ENCODE measurements at places on chromosomes 5 and 9.

DNA sequence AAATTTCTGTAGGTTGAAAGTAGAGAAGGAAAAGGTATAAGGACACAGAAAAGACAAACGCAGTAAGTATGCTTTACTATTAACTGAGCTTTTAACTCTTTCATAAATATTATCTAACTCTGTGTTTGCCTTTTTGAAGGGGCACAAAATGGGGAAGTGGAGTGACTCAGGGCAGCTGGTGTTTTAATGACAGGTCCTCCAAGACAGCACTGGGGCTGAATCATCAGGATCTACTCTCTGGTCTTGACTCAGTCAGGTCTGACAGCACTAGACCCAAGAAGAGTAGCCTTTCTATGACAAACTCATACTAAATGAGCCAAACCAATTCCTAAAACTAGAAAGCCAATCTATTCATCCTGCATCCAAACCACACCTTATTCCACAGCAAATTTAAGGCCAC, 102.2 kb downstream of the APTX start:
- DNase-seq, result no peak

DNA sequence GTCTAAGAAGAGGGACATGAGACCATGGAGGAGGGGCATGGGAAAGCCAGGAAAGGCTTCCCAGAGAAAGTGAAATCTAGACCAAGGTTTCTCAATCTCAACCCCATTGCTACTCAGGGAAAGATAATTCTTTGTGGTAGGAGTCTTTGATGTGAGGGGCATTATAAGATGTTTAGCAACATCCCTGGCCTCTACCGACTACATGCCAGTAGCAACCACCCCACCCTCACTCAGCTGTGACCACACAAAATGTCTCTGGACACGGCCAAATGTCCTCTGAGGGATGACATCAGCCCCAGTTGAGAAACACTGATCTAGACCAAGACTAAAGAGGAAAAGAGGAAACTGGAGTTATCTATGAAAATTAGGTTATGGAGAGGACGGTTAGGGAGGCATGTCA, 298.5 kb upstream of the KIF2A start:
- DNase-seq, result no peak

DNA sequence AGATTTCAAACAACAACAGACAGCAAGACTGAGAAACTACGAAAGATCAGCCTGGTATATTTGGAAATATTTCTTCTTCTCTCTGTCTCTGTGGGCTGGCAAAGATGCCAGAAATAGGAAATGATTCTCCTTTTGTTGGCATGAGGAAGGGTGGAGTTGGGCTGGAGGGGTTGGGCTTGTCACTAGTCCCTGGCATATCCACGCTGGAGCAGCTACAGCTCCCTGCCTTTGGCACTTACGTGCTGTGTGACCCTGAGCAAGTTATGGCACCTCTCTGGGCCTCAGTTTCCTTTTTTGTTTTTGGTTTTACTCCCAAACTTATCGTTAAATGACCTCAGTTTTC, 354 bp upstream of the KCNMB1 start:
- no peak for DNase-seq

DNA sequence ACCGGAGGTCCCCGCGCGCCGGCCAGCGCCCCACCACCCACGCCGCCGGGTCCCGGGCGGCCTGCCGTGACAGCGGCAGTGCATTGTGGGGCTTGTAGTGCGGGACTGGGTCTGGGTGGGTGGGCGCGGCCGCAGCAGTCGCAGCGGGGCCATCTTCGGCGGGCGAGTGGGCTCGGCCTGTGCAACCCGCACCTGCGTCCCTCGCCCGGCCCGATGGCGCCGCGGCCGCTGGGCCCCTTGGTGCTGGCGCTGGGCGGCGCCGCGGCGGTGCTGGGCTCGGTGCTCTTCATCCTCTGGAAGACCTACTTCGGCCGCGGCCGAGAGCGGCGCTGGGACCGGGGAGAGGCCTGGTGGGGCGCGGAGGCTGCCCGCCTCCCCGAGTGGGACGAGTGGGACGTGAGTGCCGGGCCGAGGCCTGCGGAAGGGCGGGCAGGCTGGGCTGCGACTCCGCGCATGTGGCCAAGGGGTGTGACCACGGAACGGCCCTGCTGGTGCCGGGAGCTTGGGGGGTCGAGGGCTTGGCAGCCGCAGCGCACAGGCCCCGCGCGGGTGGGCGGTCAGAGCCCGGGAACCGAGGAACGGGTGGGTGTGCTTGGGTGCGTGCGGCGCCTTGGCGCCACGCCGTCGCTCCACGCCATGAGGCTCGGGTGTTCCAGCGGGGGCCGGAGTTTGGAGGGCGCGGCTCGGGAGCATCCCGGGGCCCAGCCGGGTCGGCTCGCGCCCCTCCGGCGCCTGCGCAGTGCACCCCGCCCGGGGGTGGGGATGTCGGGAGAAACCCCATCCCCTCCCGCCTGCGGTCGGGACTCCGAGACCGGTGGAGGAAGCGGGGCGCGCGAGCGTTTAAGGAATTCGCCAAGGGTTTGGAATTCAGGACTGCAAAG, at the start of gene ARL10:
Gene ARL10, plus strand, starts transcription at position 137 of the 881 bp plus-strand sequence. Its CDS starts 77 bp downstream, at position 214.
- DNase-seq, result peak; percentile 56

DNA sequence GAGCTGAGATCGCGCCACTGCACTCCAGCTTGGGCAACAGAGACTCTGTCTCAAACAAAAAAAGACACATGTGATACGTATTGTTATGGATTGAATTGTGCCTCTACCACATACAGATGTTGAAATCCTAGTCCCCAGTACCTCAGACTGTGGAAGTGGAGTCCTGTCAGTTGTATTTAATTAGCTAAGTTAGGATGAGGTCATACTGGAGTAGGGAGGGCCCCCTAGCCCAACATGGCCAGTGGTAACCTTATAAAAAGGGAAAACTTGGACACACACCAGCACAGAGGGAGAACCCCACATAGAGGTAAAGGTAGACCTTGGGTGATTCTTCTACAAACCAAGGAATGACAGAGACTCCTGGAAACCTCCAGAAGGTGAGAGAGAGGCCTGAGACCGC, 119.8 kb downstream of the GADD45G start:
- no peak for DNase-seq

- no peak for DNase-seq
Observed at GRCh38 chr5:151097061-151097460, 16.2 kb upstream of the TNIP1 start.

DNA sequence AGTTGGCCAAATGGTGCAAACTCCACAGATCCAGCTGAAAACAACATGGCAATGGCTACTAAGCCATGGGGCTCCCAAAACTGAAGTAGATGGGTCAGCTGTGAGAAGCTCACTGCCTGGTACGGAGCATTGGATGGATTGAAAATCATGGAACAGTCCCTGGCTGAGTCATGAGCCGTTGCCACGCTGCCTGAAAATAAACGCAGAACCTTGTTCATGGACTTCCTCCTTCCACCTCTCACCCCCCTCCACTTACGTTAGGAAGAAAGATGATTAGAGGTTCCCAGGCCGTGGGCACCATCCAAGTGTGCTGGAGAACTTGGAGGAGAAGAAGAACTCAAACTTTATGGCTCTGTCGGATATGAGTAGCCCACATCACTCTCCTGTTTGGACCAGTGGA, 6.8 kb upstream of the DIPK1B start:
- no peak for DNase-seq

DNA sequence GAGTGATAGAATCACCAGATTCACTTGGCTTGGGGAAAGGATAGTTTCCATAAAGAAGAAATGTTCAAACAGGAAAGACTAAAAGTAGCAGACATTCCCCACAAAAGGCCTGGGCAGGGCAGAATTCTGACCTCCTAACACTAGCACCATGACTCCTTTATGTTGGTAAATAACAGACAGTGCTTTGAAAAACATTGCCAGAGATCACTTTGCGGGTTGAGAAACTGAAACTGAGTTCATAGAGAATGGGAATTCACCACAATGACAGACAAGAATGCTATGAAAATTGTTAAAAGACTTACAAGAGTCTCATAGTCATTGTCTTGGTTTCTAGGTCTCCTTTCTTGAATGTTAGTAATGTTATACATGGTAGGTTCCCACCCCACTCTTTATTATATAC, 172.5 kb upstream of the GLRA1 start:
- no peak for DNase-seq

DNA sequence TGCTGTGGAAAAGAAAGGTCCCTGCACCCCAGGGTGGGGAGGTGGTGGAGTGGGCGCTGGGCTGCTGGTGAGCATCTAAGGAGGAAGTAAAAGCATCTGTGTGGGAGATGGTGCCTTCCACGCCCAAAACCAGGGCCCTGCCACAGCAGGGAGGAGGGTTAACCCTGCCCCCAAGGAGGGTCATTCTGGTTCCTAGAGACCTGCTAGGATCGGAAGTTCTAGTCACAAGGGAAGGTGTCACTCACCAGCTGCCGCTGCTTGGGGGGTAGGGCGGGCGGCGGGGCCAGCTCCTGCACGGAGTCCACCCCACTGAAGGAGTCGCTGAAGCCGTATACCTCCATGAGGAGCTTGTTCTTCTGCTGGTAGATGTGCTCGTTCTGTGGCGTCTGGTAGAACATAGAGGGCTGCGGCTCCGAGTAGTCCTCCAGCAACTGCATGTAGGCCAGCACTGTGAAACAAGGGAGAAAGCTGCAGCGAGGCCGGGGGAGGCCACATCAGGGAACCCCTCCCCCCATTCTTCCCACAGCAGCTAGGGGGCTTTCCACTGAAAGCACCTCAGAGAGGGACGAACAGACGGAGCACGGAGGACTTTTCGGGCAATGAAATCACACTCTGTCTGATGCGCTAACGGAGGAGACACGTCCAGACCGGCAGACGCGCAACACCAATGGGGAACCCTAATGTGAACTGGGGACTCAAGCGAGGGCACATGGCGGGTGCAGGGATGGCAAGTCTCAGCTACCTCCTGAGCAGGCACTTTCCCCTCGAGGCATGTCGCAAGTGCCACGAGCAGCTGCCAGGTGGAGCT, 76.4 kb downstream of the PRRT1B start:
- DNase-seq, result no peak

GRCh38 chr5:125411071-125411743, 664.8 kb upstream of the ZNF608 start:
- peak; percentile 73 for DNase-seq

DNA sequence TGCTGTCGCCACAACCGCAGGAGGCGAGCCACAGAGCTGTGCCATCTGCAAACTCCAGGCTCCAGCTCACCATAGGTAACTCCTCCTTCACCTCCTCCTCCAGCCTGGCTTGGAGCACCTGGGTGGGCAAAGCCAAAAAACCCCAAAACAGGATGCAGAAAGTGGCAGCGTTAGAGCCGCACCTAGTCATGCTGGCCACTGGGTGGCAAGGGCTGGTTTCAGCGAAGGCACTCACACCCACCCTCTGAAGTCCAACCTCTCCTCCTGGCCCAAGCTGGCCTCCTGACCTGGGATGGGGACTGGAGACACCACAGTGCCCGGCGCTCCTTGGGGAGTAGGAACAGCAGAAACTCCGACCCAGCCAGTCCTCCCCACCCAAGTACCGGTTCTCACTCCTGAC, 28.7 kb upstream of the ZNF354B start:
- DNase-seq, result no peak
